Stimulated activated CD4-positive, alpha-beta T cell treated with anti-CD3 and anti-CD28 coated beads, Interleukin-15, amount 100 ng/mL, for 1 hour (primary cell): ENCODE measurements at places on chromosomes 11 and 22.

DNA sequence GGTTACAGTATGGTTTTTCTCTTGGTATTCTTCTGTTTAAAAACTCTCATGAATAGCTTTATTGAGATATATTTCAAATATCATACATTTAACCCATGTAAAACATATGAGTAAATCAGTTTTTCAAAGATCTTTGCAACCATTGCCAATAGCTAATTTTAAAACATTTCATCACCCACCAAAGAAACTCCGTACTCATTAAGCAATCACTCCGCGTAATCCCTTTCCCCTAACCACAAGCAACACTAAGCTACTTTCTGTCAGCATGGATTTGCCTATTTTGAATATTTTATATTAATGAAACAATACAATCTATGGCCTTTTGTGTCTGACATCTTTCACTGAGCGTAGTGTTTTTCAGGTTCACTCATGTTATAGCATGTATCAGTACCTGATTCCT, 697.9 kb upstream of the ANO5 start:
- no peak for DNase-seq

GRCh38 chr11:45664376-45665205, 831 bp downstream of the CHST1 start:
- no peak for DNase-seq

- no peak for DNase-seq
These were observed at the start of gene CHRM4 for GRCh38 chr11:46391578-46392420. TSS of gene CHRM4 (minus strand) at chr11:46391776. CDS start at chr11:46386557, 5,219 bp downstream.

- no peak for DNase-seq
These were observed 20.8 kb upstream of the ZBED5 start for GRCh38 chr11:10878408-10879214.

DNA sequence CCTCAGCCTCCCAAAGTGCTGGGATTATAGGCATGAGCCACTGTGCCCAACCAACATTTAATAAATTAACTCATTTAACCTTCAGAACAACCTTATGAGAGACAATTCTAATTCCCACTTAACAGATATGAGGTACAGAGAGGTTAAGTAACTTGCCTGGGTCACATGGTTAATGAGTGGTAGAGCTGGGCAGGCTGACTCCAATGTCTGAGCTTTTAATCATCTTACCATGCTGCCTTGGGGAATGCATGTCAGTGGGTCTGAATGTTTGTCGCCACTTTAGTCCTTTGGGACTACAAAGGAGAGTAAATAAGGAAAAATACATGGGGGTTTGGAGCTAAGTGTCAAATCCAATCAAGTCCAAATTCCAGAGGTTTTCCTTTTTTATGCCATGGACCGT, 11.2 kb upstream of the PIK3C2A start:
- DNase-seq: no peak

DNA sequence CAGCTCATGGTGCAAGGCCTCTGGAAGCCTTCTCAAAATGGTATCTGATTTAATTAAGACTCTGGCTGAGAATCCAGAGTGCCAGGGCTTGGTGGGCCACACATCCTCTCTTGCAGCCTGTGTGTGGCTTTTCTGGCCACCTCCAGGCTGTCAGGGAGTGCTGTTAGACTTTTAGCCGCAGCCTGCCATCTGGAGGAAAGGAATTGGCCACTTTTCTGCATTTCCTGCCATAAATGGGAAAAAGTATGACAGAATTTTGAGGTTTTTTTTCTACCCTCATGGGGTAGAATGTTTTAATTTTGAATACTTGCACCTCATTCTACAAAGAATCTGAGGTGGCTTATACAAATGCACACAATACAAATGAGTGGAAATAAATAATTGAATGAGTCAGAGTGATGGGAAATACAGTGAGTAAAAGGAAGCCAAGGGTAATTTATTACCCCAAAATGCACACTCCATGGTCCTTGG, 218.4 kb downstream of the ADAMTS15 start:
- DNase-seq: no peak

GRCh38 chr11:70323806-70324205, 53.3 kb downstream of the PPFIA1 start:
- DNase-seq: no peak

DNA sequence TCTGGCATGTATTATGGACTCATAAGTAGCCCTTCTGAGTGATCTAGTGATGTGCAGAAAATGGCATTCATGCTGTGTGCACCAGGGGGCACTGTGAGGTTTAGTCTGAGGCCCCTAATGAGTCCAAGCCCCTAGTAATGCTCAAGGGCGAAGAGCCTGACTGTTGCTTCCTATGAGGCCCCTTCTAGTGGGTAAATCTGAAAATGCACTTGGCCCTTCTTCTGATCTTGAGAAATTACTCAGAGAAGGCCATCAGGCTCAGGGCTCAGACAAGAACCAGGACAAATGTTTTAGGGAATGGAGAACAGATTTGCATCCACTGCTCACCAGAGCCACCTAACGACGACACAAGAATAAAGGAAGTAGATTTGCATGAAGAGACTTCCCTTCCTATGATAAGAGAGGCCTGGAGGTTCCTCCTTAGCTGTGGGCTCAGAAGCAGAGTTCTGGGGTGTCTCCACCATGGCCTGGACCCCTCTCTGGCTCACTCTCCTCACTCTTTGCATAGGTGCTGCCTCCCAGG, 75.8 kb downstream of the GGTLC2 start:
- no peak for DNase-seq

GRCh38 chr22:31613904-31614296, 48.1 kb downstream of the PISD start:
- DNase-seq: no peak

DNA sequence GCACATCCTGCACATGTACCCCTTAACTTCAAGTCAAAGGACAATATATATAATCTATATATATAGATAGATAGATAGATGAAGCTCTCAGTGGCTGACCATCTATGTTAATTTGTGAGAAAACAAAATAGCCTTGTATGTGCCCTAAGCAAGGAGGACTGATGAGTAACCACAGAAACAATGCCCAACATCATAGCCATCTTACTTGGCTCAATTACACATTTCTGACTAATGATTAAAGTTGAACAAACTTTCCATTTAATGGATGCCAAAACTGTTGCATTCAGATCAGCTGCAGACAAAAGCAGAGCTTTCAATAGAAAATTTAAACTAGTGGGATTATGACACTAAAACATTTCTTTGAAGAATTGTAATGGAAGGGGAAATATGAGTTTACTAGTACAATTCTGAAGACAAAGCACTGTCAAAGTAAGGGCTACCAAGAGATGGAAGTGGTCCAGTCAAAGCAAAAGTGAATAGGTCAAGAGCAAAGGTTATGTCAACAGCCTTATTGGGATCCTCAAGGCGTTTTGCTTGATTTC, 1188.2 kb upstream of the RAG2 start:
- DNase-seq: no peak

DNA sequence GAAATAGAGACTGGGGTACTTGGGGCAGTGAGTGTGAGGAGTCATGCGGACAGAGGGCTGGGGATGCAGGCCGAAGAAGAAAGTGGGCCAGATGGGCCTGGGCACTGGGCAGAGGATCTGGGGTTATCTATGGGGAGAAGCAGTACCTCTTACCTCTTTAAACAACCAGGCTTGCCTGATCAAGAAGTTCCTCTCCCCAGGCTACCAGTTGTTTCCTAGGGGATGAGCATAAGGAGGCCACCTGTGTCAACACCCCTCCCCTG, 98.4 kb upstream of the PITPNB start:
- DNase-seq: no peak

DNA sequence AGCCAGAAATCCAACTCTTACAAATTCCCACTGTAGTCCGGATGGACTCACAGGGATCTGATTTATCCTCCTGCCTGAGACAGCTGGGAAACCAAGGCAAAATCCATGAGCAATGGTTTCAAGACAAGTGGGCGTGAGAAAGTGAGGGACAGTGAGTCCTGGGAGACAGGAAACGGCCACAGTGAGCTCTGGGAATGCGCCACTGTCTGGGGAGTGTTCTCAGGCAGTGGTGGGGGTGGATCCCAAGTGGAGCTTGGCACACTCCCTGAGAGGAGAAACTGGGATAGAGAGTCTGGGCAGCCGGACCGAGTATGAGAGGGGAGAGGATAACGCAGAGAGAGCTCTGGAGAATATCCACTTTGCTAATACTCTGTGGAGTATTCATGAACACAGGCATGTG, 9.8 kb downstream of the IL17REL start:
- DNase-seq: no peak

- no peak for DNase-seq
These were observed 51.6 kb downstream of the NTM start for GRCh38 chr11:131422029-131422428.

- DNase-seq: no peak
These were observed 1466.0 kb downstream of the TBC1D22A start for GRCh38 chr22:48228468-48228867.

- no peak for DNase-seq
These were observed 50.8 kb upstream of the SLC36A4 start for GRCh38 chr11:93248602-93249001.

DNA sequence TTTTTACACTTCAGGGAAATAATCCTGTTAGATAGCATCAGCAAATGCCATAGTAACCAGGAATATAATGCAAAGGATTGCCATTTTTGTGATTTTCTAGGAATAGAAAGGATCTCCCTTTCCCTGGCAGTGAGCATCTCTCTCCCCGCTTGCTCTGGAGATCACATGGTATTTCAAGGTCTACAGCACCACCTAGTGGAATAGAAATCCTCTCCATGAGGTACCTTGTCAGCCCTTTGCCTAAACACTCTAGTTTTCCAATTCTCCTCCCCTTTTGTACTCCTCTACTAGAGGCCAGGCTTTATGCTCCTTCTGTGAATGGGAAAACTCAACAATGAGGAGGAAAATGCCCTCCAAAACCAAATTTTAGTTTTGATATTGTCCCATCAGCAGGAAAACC, 78.4 kb downstream of the XRRA1 start:
- DNase-seq: no peak

- no peak for DNase-seq
These were observed 58.5 kb downstream of the CSNK2A3 start for GRCh38 chr11:11294551-11294855.

DNA sequence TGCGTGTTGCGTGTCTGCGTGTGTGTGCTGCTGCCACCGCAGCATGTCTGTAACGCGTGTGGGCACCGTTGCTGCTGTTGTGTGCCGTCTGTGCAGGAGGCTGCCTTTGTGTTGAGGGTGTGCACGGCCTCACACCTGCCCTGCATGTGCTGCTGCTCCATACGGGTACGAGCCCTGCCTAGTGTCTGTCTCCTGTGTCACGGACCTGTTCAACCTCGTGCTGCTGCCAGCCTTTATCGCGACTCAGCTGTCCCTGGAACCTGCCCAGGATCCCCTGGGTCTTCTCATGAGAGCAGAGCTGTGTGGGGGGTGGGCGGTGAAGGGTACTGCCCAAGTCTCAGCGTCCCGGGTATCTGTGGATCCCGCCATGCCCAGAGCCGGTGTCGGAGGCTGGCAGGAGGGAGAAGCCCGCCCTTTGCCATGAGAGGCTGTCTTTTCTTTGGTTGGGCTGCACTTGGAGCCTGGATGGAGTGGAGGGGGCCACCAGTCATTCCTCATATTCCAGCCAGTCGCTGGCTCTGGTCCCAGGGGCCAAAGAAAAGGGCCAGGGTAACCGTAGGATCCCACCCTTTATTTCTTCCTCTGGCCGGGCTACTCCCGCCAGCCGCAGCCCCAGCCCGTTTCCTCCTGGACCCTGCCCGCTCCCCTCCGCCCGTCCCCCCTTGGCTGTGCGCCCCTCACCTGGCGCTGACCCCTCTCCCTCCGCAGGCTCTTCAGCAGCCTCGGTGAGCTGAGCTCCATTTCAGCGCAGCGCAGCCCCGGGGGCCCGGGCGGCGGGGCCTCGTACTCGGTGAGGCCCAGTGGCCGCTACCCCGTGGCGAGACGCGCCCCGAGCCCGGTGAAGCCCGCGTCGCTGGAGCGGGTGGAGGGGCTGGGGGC, 7.8 kb upstream of the ACR start:
- DNase-seq: no peak

GRCh38 chr22:27370269-27370668, 431.3 kb downstream of the MN1 start:
- DNase-seq: no peak

- no peak for DNase-seq
These were observed 19.7 kb upstream of the TECTA start for GRCh38 chr11:121081321-121081720.

DNA sequence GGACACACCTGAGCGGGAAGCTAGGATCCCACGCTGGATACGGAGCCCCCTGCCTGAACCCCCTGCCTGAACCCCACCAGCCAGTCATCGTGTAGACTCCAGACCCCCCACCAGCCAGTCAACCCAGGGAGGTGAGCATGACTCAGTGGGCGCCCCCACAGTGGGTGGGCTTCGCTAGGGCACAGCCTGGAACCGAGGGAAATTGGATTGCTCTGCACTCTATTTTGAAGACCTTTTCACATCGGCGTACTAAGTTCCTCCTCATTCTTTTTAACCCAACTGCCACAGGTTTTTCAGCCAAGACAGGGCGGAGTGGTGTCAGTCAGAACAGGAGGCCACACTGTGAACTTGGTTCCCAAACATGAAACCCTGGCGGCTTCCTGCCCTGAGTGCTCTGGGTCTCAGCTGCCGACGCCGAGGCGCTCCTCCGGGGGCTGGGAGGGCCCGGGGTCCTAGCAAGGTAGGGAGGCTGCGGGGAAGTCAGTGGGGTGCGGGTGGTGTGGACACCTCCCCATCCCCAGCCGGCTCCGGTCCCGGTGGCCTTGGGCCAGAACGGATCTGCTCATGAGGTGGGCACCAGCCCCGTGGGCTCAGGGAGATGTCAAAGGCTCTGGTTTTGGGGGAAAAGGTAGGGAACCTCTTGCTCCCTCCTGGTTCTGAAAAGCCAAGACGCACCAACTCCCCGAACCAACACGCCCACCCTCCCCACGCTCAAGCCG, 57.0 kb downstream of the BRD1 start:
- no peak for DNase-seq

DNA sequence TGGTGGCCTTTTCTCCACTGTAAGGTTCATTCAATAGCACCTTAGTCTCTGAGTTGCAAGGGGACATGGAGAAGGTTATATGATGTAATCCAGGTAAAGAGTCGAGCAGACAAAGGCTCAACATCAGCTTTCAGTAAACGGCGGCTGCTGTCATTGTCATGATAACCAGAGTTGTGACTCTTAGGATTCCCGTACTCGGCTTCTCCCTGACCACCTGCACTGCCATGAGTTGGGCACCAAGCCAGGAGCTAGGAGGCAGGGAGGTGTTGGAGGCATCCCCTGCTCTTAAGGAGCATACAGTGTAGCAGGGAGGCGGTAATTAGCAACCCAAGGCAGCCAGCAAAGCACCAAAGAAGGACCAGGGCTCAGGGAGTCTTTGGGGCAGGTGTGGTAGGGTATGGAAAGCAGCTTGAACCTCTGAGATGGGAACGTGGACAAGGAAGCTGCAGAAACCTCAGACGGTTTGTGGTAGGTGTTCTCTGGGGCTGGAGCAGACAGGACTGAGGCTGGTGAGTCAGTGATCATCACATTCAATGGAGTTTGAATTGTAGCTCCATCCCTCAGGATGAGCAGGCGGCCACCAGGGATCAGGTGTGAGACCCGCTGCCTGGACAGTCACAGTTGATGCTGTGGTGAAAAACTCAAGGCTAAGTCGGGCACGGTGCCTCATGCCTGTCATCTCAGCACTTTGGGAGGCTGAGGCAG, 31.7 kb downstream of the LIF start:
- DNase-seq: no peak

- no peak for DNase-seq
These were observed 16.3 kb downstream of the HTR3A start for GRCh38 chr11:113991170-113991569.
